ENCODE measurements at places on chromosomes 3 and 15.

GRCh38 chr3:145170121-145170520 is 990.9 kb downstream of the PLOD2 start:
- no peaks in the 10 kb centered on the region for H3K4me1 ChIP-seq
- no peaks in the 10 kb centered on the region for H3K36me3 ChIP-seq
- peak; percentile 17 for DNase-seq
- H3K4me3 ChIP-seq: no peak overlapping the region
- no peaks in the 10 kb centered on the region for H3K27me3 ChIP-seq

DNA sequence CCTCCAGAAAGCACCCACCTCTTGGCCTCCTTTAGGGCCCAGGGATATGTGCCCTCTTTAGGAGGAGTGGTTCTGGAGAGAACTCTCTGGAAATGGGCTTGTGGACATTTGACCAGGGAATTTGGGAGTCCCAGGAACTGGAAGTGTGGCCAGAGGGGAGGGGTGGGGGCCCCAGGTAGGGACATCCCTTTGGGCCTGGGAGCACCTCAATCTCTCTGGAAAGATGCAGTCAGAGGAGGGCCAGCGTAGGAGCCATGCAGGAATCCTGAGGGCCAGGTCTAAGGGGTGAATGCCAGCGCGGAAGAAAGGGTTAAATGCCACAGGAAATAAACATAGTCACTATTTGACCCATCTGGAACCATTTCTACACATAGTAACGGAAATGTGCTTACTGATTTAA is 50.3 kb upstream of the ITGA11 start:
- H3K27me3 ChIP-seq: no peaks in the 10 kb centered on the region
- DNase-seq: no peak
- no peak overlapping the region for H3K4me3 ChIP-seq
- H3K4me1 ChIP-seq: peaks cover 4% of the 10 kb centered on the region
- no peak overlapping the region for H3K27ac ChIP-seq
- H3K36me3 ChIP-seq: no peaks in the 10 kb centered on the region

GRCh38 chr3:189316296-189317019 is 144.7 kb downstream of the TPRG1 start:
- H3K36me3 ChIP-seq: no peaks in the 10 kb centered on the region
- H3K4me3 ChIP-seq: no peak overlapping the region
- no peak for DNase-seq
- no peaks in the 10 kb centered on the region for H3K27me3 ChIP-seq
- H3K4me1 ChIP-seq: no peaks in the 10 kb centered on the region
- no peak overlapping the region for H3K27ac ChIP-seq

DNA sequence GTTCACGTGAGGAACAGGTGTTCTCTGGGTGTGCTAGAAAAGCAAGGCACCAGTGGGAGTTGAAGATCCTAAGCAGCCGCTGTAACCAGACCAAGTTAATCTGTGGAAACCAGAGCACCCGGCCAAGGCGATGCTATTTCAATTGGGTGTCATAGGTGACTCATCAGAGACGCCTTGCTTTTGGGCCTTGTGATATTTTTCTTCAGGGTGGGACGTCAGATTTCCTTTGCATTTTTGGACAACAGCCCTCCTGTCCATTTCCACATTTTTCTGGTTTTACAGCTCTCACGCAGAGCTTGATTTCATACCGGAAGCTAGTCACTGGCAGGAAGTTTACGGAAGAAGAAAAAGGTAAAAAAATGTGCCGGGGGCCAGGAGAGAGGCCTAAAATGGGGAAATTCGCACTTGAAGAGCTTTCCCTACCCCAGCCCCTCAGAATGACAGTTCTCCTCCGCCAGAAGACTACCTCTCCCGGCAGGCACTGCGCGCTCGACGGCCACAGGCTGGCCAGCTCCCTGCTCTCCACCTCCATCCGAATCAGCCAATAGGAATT is 471 bp upstream of the KBTBD8 start:
- H3K36me3 ChIP-seq: no peaks in the 10 kb centered on the region
- peak overlapping the region; percentile 18 for H3K27ac ChIP-seq
- H3K4me3 ChIP-seq: peak overlapping the region; percentile 46
- H3K4me1 ChIP-seq: peaks cover 6% of the 10 kb centered on the region
- DNase-seq: no peak
- no peaks in the 10 kb centered on the region for H3K27me3 ChIP-seq

GRCh38 chr3:10511809-10512494 is 6.6 kb upstream of the ATP2B2 start:
- no peak overlapping the region for H3K27ac ChIP-seq
- H3K27me3 ChIP-seq: no peaks in the 10 kb centered on the region
- H3K4me3 ChIP-seq: no peak overlapping the region
- no peak for DNase-seq

- H3K27me3 ChIP-seq: no peaks in the 10 kb centered on the region
- no peaks in the 10 kb centered on the region for H3K4me1 ChIP-seq
- DNase-seq: no peak
Observed at GRCh38 chr3:153906366-153906765, 214.8 kb upstream of the ARHGEF26 start.

DNA sequence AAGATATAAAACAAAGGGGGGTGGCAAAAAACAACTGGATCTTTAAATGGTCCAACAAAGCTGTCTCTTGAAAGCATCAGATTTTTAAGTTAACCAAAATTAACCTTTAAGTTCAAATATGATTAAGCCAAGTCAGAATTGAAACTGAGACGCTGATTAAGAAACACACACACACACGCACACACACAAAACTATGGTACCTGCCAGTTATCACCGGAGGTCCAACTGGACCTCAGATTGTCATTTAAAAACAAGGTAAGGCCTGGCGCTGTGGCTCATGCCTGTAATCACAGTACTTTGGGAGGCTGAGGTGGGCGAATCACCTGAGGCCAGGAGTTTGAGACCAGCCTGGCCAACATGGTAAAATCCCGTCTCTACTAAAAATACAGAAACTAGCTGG is 10.4 kb downstream of the ARF4 start:
- H3K4me3 ChIP-seq: no peak overlapping the region
- no peaks in the 10 kb centered on the region for H3K4me1 ChIP-seq
- no peaks in the 10 kb centered on the region for H3K27me3 ChIP-seq
- no peak for DNase-seq

DNA sequence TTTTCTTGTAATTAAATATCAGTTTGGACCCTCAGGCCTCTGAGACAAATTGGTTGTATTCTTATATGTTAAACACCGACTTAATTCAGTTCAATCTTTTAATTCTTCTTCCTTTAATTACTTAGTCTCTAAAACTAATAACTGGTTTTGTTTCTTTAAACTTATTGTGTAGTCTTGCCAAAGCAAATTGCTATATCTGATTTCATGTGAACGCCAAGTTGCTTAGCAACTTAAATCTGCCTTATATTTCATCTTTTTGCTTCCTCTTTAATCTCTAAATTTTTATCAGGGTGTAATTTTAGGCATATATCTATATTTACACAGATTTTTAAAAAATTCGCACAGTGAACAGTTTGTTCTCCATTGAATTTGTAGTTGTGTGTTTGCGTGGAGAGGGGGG is 82.2 kb downstream of the CADM2 start:
- DNase-seq: no peak
- H3K27me3 ChIP-seq: no peaks in the 10 kb centered on the region
- H3K36me3 ChIP-seq: no peaks in the 10 kb centered on the region
- H3K4me3 ChIP-seq: no peak overlapping the region

DNA sequence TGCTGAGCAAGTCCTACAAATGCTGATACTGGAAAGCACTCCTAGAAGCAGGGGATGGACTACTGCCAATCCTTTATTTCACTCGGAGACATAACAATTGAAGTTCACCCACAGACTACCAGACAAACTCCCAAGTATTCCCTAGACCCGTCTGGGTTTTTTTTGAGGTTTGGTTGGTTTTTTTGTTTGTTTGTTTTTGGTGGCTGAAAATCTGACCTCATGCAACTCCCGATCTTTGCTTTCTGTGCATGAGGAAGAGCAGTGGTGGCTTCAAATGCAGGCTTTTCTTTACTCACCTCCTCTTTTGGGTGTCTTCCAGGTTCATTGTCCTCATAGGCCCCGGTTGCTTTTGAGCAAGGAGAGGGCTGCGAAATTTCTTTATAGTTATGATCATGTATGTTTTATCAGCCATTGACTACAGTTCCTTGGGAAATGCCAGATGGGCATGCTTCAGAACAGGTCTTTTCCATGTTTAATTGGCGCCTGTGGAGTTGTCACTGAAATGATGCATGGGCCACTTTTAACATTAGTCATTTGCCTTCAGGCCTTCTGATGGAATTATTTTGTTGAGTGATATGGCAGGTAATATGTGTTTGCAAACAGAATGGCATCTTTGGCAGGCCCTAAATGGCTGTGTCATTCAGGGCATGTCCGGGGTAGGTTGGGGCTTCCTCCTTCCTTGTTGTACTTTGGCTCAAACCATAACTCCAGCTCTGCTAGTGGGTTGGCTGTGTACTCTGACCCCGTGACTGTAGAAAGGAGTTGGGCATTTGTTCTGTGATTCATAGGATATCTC is 81.3 kb upstream of the ZBED2 start:
- H3K27me3 ChIP-seq: peaks cover 2% of the 10 kb centered on the region
- peak overlapping the region; percentile 80 for H3K4me3 ChIP-seq
- no peaks in the 10 kb centered on the region for H3K36me3 ChIP-seq
- peak overlapping the region; percentile 6 for H3K27ac ChIP-seq

DNA sequence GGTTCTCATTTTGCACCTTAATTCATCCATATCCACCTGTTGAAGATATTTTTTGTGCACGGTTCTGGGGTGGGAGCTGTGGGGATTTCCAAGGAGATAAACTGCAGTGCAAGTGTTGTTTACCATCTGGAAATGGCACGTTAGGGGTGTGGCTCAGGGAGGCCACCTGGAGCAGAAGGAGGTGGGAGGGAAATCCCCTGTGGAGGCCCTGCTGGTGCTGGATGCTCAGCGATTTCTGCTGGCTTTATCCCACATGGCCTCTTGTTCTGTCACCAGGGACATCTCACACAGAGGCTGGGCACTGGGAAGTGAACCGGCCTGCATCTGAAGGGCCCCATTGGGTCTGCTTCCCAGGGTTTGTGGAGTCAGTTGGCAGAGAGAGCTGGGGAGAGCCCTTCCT is 24.3 kb downstream of the TRPM1 start:
- H3K36me3 ChIP-seq: no peaks in the 10 kb centered on the region
- no peak overlapping the region for H3K4me3 ChIP-seq
- H3K27me3 ChIP-seq: no peaks in the 10 kb centered on the region
- no peak for DNase-seq

GRCh38 chr15:51266656-51267050 is 71.7 kb downstream of the CYP19A1 start:
- peak overlapping the region; percentile 48 for H3K4me3 ChIP-seq
- H3K4me1 ChIP-seq: peaks cover 24% of the 10 kb centered on the region
- peak; percentile 90 for DNase-seq
- no peaks in the 10 kb centered on the region for H3K36me3 ChIP-seq
- no peaks in the 10 kb centered on the region for H3K27me3 ChIP-seq

GRCh38 chr15:78050826-78051225 is 26.7 kb downstream of the TBC1D2B start:
- peak; percentile 78 for DNase-seq
- H3K4me1 ChIP-seq: peaks cover 46% of the 10 kb centered on the region
- H3K27ac ChIP-seq: no peak overlapping the region
- peaks cover 5% of the 10 kb centered on the region for H3K36me3 ChIP-seq

- H3K27me3 ChIP-seq: no peaks in the 10 kb centered on the region
- DNase-seq: no peak
- no peaks in the 10 kb centered on the region for H3K36me3 ChIP-seq
- H3K4me3 ChIP-seq: no peak overlapping the region
- no peaks in the 10 kb centered on the region for H3K4me1 ChIP-seq
Observed at GRCh38 chr3:17800232-17800631, 57.8 kb upstream of the TBC1D5 start.

- H3K27ac ChIP-seq: no peak overlapping the region
- no peak overlapping the region for H3K4me3 ChIP-seq
- H3K27me3 ChIP-seq: no peaks in the 10 kb centered on the region
- H3K4me1 ChIP-seq: no peaks in the 10 kb centered on the region
Observed at GRCh38 chr3:46094506-46094905, 67.2 kb upstream of the XCR1 start.
